Progenitor cell of endocrine pancreas (in vitro differentiated cells): ENCODE measurements at places on chromosomes 2 and 18. TPM values are rescaled to one million over a fixed set of nuclear protein-coding genes. Genes with fewer than 3 reads are reported as not detected.

GRCh38 chr2:96685577-96686459 lies 43.3 kb downstream of the FER1L5 start:
- no peak for DNase-seq

GRCh38 chr18:52175406-52175805 lies 164.6 kb upstream of the DCC start:
- no peak for DNase-seq

DNA sequence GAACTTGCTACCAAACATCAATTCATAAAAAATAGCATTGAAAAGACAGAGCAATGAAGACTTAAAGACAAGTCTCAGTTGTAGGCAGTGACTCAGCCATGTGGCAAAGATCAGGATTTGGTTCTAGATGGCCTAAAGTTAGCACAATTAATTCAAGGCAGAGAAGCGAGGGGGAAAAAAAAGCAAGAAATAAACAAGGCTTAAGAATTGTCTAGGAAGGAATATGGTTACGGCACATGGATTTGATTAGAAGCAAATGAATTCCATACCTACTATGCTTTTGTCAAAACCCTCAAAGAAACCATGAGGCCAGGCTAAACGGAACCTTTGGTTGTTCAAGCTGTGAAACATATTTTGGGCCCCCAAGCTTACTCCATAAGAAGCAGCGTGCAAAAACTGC lies 362.2 kb upstream of the KCNH7 start:
- no peak for DNase-seq

DNA sequence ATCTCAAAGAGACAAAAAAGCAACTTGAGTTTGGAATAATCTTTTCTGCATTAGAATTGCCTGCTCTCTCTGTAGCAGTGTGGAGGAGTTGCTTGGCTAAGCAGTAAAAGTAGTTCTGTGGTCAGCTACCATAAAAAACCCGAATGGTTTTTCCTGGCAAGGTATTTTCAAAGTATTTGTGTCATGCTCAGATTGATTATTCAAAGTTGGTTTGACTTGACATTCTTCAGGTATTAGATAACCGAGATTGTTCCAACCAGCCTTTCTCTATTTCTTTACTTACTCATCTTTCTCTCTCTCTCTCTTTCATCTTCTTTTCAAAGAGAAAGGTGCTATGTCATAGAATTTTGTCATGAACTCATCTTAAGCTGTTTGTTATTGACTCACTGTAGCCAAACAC lies 404.9 kb downstream of the CPS1 start:
- DNase-seq, result no peak

- no peak for DNase-seq
These were observed 14.0 kb downstream of the MCFD2 start for GRCh38 chr2:46901611-46902010.

GRCh38 chr18:51128533-51128932 lies 68.9 kb downstream of the MEX3C start:
- no peak for DNase-seq

- DNase-seq, result no peak
These were observed 5.9 kb downstream of the INPP5D start for GRCh38 chr2:233065954-233066470.

- DNase-seq, result peak; percentile 5
These were observed 29.4 kb downstream of the TMEM18 start for GRCh38 chr2:647691-648231.

- no peak for DNase-seq
These were observed 79.0 kb downstream of the CIB4 start for GRCh38 chr2:26561918-26562810.

GRCh38 chr2:219405451-219405850 lies 12.7 kb upstream of the DES start:
- DNase-seq, result no peak

DNA sequence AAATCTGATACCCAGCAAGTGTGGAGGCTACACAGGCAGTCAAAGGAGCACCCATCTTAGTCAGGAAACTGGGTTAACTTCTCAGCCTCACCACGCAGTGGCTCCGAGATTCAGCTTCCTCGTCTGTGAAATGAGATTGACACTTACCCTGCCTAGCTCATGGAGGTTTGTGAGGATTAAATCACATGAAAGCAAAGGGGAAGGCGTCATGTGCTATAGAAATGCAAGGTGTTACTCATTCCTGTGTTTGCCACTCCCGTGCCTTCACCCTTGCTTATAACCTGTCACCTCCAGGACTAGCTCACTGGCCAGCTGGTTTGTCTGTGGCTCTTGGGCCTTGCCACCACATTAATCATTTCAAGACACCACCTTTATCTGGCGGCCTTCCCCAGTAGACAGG lies 118.9 kb upstream of the FOSL2 start:
- DNase-seq, result no peak

- no peak for DNase-seq
These were observed 73.9 kb upstream of the UXS1 start for GRCh38 chr2:106267997-106268396.

Gene PCARE
- total RNA-seq, result not detected in 2 replicates

Gene PSMA8
- 0.29 TPM in 1 of 2 replicates, not detected in the other for total RNA-seq

Gene CD8B
- 0.62 TPM in 1 of 2 replicates, not detected in the other for total RNA-seq

Gene SLC9A4
- 0.62 and 0.93 TPM in 2 replicates for total RNA-seq

Gene GPAT2
- not detected in 2 replicates for total RNA-seq

Gene CAPN14
- total RNA-seq, result 0.50 and 0.73 TPM in 2 replicates
